DMS79 treated with DMSO at 0.1 percent for 48 hours (cell line): ENCODE measurements at places on chromosomes 6 and 20.

DNA sequence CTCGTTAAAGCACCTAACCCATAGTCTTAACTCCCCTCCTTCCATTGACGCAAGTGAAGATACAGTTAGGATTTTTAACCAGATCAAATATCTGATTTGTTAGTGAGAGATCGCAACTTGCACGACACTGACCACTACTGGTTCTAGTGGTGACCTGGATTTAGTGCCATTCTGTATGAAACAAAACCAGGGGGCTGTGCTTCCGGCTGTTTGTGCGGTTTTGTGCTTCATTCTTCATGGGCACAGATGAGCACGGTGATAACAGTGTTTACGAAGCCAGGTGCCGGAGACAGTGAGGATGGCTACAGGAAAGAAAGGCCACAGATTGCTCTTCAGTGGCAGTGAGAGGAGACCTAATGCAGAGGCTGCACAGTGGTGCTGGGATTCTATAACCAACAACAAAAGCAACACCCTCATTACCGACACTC lies 75.5 kb downstream of the NOL4L start:
- no peak for DNase-seq

- DNase-seq, result peak; percentile 30
Observed at GRCh38 chr6:108559884-108560462, 744 bp upstream of the FOXO3 start.

GRCh38 chr6:10331334-10331968 lies 83.4 kb downstream of the TFAP2A start:
- DNase-seq, result no peak

DNA sequence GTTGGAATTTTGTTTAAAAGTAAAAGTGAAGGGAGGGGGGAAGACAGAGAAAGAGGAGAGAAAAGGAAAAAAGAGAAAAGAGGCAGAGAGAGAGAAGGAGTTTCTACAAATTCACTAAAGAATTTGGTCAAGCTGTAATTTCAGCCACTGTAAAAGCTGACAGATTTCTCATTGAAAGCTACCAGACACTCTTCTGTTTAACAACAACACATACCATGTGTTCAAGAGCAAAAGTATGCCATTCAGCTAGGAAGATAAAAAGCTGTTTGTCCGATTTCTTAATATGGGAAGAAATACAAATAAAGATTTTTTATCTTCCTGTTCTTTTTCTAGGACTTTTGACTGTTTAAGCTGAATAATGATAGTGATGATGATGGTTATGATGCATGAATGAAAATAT lies 204.8 kb upstream of the RSPO3 start:
- no peak for DNase-seq

GRCh38 chr6:106247293-106247692 lies 78.3 kb downstream of the ATG5 start:
- no peak for DNase-seq

DNA sequence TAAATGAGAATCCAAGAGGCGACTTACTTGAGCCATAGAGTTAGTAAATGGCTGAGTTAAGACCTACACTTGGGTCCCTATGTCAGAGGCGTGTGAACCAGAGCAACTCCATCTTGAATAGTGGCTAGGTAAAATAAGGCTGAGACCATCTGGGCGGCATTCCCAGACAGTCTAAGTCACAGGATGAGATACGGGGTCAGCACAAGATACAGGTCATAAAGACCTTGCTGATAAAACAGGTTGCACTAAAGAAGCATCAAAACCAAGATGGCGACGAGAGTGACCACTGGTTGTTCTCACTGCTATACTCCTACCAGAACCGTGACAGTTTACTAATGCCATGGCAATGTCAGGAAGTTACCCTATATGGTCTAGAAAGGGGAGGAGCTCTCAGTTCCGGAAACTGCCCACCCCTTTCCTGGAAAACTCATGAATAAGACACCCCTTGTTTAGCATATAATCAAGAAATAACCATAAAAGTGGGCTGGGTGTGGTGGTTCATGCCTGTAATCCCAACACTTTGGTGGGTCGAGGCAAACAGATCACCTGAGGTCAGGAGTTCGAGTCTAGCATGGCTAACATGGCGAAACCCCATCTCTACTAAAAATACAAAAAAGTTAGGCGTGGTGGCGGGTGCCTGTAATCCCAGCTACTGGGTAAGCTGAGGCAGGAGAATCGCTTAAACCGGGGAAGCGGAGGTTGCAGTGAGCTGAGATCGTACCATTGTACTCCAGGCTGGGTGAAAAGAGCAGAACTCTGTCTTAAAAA lies 43.9 kb upstream of the EEF1A1 start:
- DNase-seq, result no peak
